ENCODE measurements at places on chromosomes 11 and 22. TPM values are rescaled to one million over a fixed set of nuclear protein-coding genes. Genes with fewer than 3 reads are reported as not detected.

DNA sequence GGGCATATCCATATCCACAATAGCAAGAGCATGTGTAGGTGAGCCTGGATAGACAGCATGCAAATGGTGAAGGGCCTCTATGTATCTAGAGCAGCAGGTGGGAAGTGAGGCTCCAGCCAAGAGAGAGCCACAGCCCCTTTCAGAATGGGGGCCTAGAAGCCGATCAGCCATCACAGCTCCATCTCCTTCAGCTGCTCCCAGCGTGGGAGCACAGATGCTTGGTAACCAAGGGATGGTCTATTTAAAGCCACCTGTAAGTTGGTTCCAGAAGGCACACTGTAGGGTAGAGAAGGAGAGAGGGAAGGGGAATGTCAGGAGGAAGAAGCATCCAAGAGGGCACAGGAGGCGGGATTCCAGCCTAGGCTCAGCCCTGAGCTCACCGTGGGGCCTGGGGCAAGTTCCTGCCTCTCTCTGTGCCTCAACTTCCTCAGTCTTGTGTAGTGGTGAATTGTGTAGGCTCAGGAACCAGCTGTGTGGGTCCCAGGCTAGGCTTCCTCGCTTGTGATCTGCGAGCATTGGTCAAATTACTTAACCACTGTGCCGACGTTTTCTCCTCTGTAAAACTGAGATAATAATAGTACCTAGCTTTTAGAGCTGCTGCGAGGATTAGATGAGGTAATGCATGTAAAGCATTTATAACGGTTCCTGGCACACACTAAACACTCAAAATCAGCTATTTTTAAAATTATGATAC, 122.9 kb upstream of the NAV2 start:
- DNase-seq: no peak

- no peak for DNase-seq
Observed at GRCh38 chr22:22789922-22790845, 97.4 kb upstream of the IGLL5 start.

DNA sequence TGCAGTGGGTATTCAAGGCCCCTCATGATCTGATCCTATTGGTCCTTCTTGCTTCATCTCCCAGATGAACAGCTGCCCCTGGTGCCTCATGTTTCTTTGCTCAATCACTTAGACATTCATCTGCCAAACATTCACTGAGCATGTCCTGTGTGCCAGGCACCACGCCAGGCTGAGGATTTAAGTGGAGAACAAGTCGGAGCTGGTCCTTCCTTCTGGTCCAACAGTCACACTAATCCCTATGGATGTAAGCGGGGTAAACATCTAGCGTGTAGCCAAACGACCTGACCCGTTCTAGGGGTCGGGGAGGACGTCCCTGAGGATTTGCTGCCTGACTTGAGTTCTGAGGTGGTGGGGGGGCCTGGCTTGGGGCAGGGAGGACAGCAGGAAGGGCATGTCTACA, 21.9 kb downstream of the ZMAT5 start:
- DNase-seq: no peak

DNA sequence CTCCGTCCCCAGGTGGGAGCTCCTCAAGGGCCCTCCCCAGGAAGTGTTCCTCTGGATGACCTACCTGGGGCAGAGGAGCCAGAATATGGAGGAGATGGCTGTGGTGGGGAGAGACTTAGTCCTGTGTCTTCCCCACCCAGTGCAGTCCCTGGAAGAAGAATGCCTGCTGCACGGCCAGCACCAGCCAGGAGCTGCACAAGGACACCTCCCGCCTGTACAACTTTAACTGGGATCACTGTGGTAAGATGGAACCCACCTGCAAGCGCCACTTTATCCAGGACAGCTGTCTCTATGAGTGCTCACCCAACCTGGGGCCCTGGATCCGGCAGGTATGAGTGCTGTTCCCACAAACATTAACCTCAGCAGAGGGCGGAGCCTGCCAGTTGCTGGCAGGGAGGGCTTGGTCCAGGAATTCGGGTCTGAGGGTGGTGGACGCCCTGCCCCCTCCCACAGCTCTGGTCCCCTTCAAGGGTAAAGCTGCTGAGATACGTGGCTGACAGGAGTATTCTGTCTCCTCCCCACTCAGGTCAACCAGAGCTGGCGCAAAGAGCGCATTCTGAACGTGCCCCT, 3.4 kb downstream of the FOLR3 start:
- DNase-seq: no peak

DNA sequence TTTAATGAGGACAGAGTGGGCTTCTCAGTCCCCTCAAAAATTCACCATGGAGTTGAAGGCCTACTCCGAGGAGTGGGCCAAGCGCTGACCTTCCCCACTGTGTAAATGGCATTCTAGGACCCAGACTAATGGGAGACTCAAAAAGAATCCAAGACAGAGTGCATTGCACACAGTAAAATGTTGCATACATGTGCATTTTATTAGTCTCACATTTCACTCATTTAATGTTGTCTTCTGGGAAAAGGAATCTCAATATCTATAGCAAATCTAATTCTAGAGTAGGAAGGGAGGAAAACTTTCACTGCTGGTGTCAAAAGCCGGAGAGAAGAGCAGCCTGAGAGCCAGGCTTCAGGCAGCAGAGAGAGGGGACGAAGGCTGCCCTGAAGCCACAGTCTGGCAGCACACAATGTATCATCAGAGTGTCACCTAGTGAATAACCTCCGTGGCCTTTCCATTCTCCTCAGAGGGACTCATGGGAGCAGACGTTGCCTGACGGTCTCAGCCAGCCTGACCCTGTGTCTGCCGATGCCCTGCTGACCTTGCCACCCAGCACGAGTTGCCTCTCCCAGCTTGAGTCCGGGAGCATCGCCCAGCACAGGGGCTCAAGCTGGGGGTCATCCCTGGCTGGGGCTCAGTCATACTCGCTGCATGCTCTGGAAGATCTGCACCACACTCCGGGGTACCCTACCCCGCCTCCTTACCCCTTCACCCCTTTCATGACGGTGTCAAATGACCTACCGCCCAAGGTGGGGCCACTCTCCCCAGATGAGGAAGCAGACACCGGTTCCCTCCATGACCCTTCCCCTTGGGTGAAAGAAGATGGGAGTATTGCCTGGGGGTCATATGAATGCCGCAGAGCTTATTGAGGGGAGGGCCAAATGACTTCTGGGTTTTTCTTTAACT, 12.9 kb upstream of the POU2AF3 start:
- DNase-seq: no peak

DNA sequence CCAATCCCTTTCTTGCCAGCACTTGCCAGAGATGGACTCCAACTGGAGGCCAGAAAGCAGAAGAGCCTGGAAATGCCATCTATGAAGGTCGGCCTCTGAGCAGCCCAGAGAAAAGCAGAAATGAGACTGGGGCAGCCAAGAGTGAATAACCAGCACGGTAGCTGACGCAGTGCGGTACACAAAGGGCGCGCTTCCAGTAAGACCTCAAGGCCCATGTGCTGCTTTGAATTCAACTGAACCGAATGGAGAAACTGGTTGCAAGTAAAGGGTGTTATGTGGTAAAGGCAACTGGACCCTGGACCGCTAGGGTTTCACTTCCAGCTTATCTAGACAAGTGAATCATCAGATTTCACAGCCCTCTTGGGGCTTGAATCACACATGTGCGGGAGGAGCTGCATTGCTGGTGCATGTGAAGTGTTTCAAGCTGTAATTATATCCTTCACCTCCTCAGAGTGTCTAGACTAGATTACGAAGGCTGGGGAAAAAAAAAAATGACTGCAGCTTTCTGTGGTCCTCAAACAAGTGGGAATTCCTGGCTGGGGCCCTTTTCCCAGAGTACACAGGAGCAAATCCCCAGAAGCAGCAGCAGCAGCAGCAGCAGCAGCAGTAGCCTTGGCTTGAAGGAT, 128.9 kb downstream of the CCDC34 start:
- DNase-seq: no peak

DEFB131B gene
- not detected for total RNA-seq

DNA sequence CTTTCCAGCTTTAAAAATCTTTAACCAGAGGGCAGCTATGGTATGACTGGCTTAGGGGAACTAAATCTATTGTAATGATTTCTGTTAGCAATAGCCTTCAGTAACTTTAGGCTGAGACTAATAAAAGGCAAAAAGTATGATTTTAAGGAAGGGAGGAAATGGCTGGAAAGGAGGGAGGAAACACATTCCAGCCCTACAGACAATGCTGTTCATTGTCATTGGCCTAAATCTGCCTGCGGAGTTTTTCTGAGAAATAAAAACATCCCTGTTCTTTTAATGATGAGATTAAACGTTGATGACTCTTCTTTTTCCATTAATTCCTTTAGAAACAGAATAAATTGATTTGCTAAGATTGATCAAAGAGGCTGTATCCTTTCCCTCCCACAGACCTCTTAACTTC, 99.6 kb upstream of the GRAMD1B start:
- no peak for DNase-seq

TENM4 gene
- total RNA-seq: 0.35 TPM

C11orf86 gene
- not detected for total RNA-seq

DNA sequence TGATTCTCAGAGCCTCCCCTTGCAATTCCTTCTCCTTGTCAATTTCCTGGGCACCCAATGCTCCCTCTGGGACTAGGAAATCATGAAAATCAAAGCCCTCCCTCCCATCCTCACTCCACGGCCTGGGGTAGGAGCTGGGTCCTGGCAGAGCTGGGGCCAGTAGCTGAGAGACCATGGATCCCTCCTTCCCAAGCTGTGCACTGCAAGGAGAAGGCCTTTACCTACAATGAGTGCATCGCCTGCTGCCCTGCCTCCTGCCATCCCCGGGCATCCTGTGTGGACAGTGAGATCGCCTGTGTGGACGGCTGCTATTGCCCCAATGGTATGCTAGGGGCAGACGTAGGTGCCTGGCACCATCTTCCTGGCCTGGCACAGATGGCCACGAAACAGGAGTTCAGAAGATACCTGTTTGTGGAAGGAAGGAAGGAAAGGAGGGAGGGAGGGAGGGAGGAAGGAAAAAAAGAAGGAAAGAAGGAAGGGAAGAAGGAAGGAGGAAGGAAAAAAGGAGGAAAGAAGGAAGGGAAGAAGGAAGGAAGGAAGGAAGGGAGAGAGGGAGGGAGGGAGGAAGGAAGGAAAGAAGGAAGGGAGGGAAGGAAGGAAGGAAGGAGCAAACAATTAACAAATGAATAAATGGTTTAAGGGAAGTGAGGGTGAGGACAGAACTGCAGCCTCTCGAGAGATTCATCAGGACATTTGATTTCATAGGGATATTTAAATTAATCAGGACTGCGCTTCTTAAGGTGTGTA, 12.5 kb downstream of the OTOG start:
- DNase-seq: no peak

TMEM132A gene
- 6.3 TPM for total RNA-seq

- peak; percentile 54 for DNase-seq
Observed at GRCh38 chr11:17750013-17750800, 15.6 kb downstream of the KCNC1 start.

DNA sequence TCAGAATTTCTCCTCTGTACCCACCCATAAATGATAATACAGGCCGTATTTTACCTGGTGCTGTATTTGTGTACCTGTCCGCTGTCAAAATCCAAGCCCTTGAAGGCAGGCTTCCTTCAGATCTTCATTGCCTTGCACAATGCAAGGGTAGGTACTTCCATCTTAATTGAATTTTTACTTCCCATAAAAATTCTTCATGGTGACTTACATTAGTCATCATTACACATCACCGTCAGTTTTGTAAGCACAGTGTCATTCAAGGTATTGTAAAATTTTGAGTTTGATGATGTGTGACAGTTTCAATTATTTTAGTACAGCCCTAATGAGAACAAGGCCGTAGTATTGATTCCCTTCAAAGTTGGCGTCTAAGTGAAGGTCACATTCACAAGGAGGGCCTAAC, 770 bp upstream of the TSG101 start:
- no peak for DNase-seq
